ENCODE measurements at places on chromosomes 6 and 20. TPM values are rescaled to one million over a fixed set of nuclear protein-coding genes. Genes with fewer than 3 reads are reported as not detected.

Gene WFDC10B
- not detected for total RNA-seq

Gene SLC4A11
- total RNA-seq, result 0.54 TPM

Gene JPH2
- total RNA-seq, result 1.9 TPM

Gene USP49
- total RNA-seq, result 5.4 TPM

Gene UBE2C
- 8.4 TPM for total RNA-seq

Gene HEY2
- 0.40 TPM for total RNA-seq

Gene SPATA25
- 5.8 TPM for total RNA-seq

Gene ADGB
- total RNA-seq, result not detected

Gene RNF39
- total RNA-seq, result not detected

Gene MYO6
- total RNA-seq, result 65.2 TPM

Gene ULBP3
- total RNA-seq, result not detected

Gene SCP2D1
- not detected for total RNA-seq

Gene GCLC
- 77.5 TPM for total RNA-seq

Gene ELOVL2
- 0.27 TPM for total RNA-seq

Gene FABP7
- not detected for total RNA-seq

Gene FAM217B
- 18.3 TPM for total RNA-seq

Gene SLC26A8
- not detected for total RNA-seq

Gene CALHM4
- total RNA-seq, result not detected

Gene DACT2
- 2.5 TPM for total RNA-seq

Gene ADA
- 1.6 TPM for total RNA-seq

Gene FHL5
- 5.1 TPM for total RNA-seq

Gene PPP1R3G
- 0.35 TPM for total RNA-seq

Gene LHFPL5
- not detected for total RNA-seq

Gene FILIP1
- 4.1 TPM for total RNA-seq

Gene PAX1
- total RNA-seq, result not detected

Gene NFATC2
- 15.5 TPM for total RNA-seq

Gene EXOC2
- total RNA-seq, result 22.0 TPM

Gene ZFAND3
- total RNA-seq, result 57.4 TPM

Gene EBF4
- total RNA-seq, result 6.5 TPM

Gene BMP7
- 0.67 TPM for total RNA-seq

Gene ZKSCAN4
- total RNA-seq, result 7.4 TPM

Gene ENPP5
- 1.7 TPM for total RNA-seq

Gene TRIM15
- total RNA-seq, result 81.8 TPM

Gene PPP1R16B
- total RNA-seq, result 7.8 TPM

Measured in Peyer's patch (tissue), 4 donors.